ENCODE measurements at places on chromosomes 6 and 20.

DNA sequence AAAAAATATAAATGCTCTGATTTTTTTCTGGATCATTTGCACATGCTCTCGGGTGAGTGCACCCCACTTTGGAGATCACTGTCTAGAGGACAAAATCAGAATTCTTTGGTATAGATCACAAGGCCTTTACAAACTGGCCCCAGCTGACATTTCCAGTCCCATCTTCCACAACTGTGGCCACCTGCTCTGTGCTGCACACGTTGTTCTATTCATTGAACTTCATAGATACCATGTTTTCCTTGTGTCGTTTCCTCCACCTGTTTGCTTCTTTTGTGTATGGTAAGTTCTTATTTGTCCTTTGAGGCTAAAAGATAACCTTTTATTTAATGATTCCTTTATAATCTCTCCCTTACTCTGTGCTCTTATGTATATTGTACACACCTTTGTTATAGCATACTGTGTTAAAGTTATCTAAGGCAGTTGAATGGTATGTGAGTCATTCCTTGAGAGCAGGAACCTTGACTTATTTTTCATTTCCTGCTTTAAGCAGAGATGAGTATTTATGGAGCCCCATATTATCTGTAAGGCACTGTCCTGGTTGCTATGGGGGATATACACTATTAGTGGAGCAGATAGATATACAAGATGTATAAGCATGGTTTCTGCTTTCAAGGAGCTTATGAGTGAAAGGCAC, 12.0 kb upstream of the SLC17A5 start:
- no peak for DNase-seq

- DNase-seq = no peak
Measured at GRCh38 chr6:128511506-128511905, 8.9 kb downstream of the PTPRK start.

- no peak for DNase-seq
Measured at GRCh38 chr6:105882121-105882803, 203.9 kb upstream of the PRDM1 start.

GRCh38 chr20:31806564-31807355, 12.4 kb upstream of the MYLK2 start:
- DNase-seq = no peak

- no peak for DNase-seq
Measured at GRCh38 chr6:120771019-120771418, 563.3 kb downstream of the TBC1D32 start.

DNA sequence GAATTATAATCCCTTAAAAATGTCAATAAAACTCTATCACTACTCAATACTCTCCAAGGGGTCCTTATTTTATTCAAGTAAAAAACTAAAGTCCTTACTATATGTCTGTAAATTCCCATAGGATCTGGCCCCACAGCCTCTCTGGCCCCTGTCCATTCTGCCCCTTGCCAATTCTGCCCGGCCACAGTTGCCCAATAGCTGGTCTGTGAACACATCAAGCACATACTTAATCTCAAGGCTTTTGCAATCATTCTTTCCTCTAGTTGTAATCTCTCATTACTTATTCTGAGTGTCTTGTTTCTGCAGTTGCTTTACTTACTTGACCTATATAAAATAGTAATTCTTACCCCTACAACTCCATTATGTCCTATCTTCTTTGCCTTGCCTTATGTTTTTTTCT, 22.5 kb upstream of the GFRAL start:
- no peak for DNase-seq

DNA sequence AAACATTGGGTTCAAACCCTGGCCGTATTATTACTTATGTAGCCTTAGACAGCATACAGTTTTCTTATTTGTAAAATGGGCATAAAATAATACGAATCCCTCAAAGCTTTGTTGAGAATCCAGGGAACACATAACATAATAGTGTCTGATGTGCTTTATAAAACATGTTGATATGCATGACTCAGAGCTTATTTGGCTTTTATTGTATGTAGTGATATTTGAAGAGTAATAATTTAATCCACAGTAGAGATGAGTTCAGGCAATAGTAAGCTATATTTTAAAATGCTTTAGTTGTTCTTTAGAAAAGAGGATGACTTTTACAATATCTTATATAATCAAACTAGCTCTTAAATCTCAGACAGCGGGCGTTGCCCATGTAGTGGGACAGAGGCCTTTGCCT, 176.4 kb downstream of the SIM1 start:
- no peak for DNase-seq

DNA sequence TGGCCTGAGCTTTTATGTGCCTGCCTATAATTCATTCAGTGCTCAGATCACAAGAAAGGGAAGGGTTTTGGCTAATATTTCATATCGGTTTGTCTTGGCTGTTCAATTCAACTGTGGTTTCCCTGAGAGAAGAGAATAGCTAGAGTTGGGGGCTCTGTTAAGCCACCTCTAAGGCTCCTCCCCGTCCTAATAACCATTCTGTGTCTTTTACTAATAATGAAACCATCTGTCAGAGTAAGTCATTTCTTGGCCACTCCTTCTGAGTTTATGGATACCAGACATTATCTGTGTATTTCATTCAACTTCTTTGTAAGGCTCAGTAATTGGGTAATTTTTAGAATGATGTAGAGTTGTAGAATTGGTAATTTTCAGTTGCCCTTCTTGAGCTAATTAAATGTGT, 5.2 kb downstream of the STX11 start:
- DNase-seq = no peak

GRCh38 chr6:136483906-136484305, 66.3 kb downstream of the MAP7 start:
- no peak for DNase-seq

- no peak for DNase-seq
Measured at GRCh38 chr6:121305957-121306607, 28.2 kb downstream of the TBC1D32 start.

DNA sequence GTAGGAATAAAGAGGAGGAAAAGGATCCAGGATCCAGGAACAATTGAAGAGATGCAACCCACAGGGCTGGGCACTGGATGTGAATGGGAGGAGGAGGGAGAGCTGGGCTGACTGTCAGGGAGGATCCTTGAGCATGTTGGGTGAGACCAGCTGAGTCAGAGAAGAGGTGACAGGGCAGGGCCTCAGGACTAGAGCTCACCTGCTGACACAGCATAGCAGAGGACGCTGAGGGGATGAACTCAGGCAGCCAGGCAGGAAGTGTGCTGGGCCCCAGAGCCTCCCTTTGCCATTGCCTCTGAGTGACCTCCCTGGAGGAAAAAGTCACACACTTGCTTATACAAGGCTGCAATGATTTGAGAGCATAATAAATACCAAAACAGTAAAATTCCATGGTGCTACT, 72.3 kb downstream of the ZNF133 start:
- DNase-seq = no peak

- DNase-seq = no peak
Measured at GRCh38 chr6:163837691-163838431, 423.3 kb downstream of the QKI start.

GRCh38 chr20:23371496-23371895, 9.5 kb downstream of the GZF1 start:
- no peak for DNase-seq

- no peak for DNase-seq
Measured at GRCh38 chr6:98838975-98839374, 4.6 kb downstream of the POU3F2 start.

DNA sequence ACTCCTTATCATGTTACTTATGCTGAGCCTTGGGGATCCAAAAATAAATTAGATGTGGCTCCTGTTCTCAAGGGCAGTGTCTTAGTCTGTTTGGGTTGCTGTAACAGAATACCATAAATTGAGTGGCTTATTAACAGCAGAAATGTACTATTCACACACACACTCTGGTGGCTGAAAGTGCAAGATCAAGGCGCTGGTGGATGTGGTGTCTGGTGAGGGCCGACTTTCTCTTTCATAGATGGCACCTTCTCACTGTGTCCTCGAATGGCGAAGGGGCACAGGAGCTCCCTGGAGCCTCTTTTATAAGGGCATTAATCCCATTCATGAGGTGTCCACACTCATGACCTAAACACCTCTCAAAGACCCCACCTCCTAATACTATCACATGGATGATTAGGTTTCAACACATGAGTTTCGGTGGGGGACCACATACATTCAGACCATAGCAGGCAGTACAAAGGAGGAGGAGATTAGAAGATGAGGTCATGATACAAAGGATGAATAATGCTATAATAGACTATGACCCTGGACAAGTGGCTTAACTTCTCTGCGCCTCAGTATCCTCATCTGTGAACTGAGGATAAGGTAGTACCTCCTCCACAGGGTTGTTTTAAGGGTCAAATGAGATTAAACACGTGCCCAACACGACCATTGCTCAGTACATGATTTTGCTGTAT, 34.1 kb downstream of the RPP40 start:
- no peak for DNase-seq

GRCh38 chr20:10137533-10137932, 81.1 kb upstream of the SNAP25 start:
- DNase-seq = no peak

GRCh38 chr6:35600659-35601125, 88.0 kb upstream of the TULP1 start:
- no peak for DNase-seq

- DNase-seq = no peak
Measured at GRCh38 chr6:148451690-148452089, 109.1 kb downstream of the SASH1 start.

- no peak for DNase-seq
Measured at GRCh38 chr6:11143394-11144371, 32.2 kb upstream of the ERVFRD-1 start.

GRCh38 chr6:39199976-39200375, 29.3 kb downstream of the KCNK5 start:
- DNase-seq = no peak

GRCh38 chr6:122997541-122998150, 1.6 kb downstream of the CLVS2 start:
- no peak for DNase-seq

DNA sequence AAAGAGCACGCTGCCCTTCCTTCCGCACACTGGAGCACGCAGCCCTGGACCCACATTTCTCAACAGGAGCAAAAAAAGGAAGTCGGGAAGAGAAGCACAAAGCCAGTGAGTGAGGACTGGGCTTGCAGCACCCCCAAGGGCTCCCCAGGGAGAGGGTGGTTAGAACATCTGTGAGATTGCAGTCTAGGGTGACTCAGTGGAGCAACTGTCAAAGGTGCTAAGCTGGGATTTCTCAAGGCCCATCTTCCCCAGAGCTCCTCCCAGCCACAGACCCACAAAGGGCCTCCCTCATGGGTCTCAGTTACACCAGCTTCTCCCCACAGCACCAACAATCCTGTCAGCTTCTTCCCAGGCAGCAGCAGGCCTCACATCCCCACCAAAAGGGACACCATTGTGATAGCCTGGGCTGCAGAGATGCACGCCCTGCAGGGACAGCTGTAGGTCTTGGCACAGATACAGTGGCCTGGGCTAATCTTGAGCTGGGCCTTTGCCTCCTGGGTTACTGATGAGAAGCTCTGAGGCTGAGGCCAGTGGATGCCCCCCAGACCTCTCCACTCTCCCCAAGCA, 39.6 kb upstream of the CD93 start:
- no peak for DNase-seq

GRCh38 chr6:88165844-88166492, at the start of gene CNR1:
Gene CNR1 (minus strand): TSS chr6:88166347. CDS start chr6:88145274, 21,073 bp downstream.
- no peak for DNase-seq

DNA sequence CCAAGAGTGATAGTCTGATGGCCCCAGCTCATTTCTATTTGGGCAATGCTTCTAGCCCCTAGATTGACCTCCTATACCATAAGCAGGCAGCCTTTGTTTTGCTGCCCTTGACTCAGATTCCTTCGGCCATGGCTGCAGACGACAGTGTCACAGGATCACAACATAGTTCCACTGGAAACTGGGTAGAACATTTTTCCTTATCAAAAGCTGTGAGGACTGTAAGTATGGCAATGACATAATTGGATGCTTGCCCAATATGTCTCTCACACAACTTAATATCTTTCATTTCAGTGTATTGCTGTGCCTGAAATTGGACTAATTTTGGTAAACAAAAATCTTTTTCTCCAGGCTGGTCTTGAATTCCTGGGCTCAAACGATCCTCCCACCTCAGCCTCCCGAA, 22.9 kb downstream of the KIF6 start:
- no peak for DNase-seq

- DNase-seq = no peak
Measured at GRCh38 chr6:158861686-158862381, 42.7 kb upstream of the EZR start.

DNA sequence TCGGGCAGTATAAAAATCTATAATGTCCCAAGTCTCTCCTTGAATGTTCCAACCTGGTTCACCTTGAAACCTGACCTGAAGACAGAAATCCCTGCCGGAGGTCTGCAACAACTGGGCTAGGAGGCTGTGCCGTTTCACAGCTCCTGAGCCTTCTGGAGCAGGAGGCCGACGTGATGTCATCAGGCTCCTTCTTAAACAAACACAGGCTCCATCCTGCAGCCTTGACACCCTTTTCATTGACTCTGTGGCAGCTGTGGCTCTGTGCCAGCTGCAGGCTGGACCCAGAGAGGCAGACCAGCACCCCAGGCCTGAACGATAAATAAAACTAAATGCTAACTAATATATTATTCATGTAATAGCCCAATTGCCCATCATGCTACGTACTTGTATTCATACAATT, 483.9 kb downstream of the CD83 start:
- no peak for DNase-seq

- no peak for DNase-seq
Measured at GRCh38 chr6:2630359-2630758, 120.4 kb downstream of the MYLK4 start.

DNA sequence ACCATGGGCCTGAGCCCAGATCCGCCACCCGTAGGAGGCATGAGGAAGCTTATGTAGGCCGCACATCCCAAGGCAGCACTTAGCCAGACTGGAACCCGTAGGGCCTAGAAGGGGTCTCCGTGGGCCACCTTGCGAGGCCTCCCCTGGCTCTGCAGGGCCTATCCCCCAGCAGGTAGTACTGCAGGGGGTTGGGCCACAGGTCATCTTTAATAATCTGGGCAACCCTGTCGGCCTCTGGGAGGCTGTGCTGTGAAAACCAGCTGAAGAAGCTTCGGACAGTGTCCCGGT, 18.5 kb downstream of the PLAGL2 start:
- DNase-seq = no peak
